Aortic smooth muscle cell (primary cell): ENCODE measurements at places on chromosomes 2 and 18. TPM values are rescaled to one million over a fixed set of nuclear protein-coding genes. Genes with fewer than 3 reads are reported as not detected.

IGFBP2 gene
- total RNA-seq = 807 and 1,153 TPM in 2 replicates

BIRC6 gene
- 178 and 182 TPM in 2 replicates for total RNA-seq

MC4R gene
- total RNA-seq = not detected in 2 replicates

KCNK3 gene
- 3.7 and 8.2 TPM in 2 replicates for total RNA-seq

C2orf76 gene
- total RNA-seq = 17.6 and 18.0 TPM in 2 replicates

WNT10A gene
- not detected in 2 replicates for total RNA-seq

ASIC4 gene
- 0.12 TPM in 1 of 2 replicates, not detected in the other for total RNA-seq

SH3YL1 gene
- 47.1 and 49.0 TPM in 2 replicates for total RNA-seq

TWIST2 gene
- total RNA-seq = 17.8 and 28.1 TPM in 2 replicates

SMARCAL1 gene
- total RNA-seq = 14.5 and 16.0 TPM in 2 replicates

HNRNPA3 gene
- total RNA-seq = 26.3 and 37.8 TPM in 2 replicates

CIB4 gene
- total RNA-seq = not detected in 2 replicates

CXCR1 gene
- not detected in 2 replicates for total RNA-seq

ZNF804A gene
- 0.13 and 0.25 TPM in 2 replicates for total RNA-seq

NT5DC4 gene
- total RNA-seq = not detected in 2 replicates

CHRNA1 gene
- total RNA-seq = 0.06 and 0.13 TPM in 2 replicates

AQP12A gene
- total RNA-seq = not detected in 2 replicates

RNF152 gene
- 59.1 and 89.0 TPM in 2 replicates for total RNA-seq

GBX2 gene
- not detected in 2 replicates for total RNA-seq
